ENCODE measurements at places on chromosomes 1 and 21.

- no peak for DNase-seq
Measured at GRCh38 chr1:216183007-216183406, 240.2 kb downstream of the USH2A start.

- no peak for DNase-seq
Measured at GRCh38 chr1:175116903-175117302, 49.3 kb downstream of the TNN start.

GRCh38 chr1:8396786-8397406 lies 79.0 kb downstream of the SLC45A1 start:
- no peak for DNase-seq

DNA sequence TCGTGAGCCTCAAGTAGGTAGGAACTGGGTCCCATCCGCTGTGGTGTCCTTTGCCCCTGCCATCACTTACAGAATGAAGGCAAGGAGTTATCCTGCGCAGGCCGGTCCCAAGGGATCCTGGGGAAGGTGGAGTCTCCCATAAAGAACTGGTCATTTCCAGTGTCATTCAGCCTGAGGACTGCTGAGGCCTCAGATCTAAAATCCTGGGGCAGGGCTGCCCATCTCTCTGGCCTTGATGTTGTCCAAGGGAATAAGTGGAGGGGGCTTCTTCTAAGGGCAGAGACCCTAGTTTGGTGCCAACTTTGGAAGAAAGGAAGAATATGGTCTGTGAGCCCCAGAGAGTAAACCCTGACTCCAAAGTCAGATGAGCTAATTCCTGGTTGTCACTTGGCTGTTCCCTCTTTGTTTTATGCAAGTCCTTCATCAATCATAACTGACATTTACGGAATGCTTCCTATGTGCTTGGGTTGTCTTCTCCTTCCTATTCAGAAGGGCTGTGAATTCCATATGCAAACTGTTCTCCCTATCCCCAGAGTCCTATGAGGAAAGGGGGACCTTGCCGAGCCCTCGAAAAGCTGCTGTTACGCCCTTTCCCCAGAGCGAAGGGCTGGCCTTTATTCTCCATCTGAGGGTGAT lies 6.9 kb downstream of the IFI6 start:
- no peak for DNase-seq

- no peak for DNase-seq
Measured at GRCh38 chr1:178120088-178120487, 26.2 kb downstream of the RASAL2 start.

DNA sequence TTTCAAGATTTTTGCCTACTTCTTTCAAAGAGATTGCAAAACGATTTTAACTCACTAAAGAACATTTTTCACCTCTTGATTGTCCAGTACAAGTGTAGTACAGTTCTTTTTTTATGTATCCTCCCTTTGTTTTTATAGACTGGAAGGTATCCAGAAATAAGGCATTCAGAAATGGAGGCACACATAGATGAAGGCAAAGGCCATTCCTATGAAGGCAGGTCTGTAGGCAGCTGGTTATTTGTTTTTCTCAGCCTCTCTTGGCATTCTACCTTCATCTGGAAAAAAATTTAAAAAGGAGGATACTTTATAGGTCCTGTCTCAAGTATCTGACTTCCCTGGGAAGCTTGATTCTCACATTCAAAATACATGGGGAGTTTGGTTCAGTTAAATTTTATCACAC lies 18.6 kb upstream of the SLC16A1 start:
- no peak for DNase-seq
